ENCODE measurements at places on chromosomes 16 and 17.

- DNase-seq, result no peak
Observed at GRCh38 chr17:40675905-40676304, 10.9 kb upstream of the KRT222 start.

DNA sequence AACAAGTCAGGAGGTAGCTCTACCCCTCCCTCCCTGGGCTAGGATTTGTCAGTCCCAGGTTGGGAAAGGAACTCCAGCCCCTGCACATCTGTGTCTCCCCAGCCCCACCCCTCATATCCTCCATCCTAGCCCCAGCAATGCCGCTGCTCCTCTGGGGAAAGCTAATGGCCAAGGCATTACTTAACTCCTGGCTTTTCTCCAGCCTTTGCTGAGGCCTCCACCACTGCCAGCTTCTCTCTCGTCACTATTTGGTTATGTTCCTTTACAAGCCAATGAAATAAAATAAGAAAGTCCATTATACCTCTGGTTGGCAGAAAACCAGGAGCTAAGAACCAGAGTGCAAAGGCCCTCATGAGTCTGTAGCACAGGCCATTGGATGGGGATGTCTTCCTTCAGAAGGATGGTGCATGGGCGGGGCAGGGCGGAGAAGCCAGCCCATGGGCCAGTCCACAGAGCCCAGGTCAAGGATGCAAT, 171.0 kb downstream of the CCDC182 start:
- no peak for DNase-seq

- no peak for DNase-seq
Observed at GRCh38 chr16:56935201-56935600, 3.3 kb downstream of the HERPUD1 start.

GRCh38 chr17:7745748-7746470, 28.4 kb downstream of the DNAH2 start:
- no peak for DNase-seq

DNA sequence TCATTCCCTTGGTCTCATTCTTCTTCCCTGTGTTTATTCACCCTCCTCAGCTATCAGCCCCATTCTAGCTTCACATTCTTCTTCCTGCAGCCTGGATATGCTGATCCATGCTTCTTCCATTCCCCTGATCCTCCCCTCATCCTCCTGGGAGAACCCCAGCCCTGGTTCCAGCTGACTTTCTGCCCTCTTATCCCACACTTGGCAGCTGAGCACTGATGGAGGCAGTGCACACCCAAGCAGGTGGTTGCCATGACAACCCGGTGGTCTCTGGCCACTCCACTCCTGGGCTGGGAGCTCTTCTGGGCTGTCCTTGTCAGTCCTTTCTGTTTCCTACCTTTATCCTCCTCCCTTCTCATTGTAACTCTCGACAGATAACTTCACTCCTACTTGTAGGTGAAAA, 16.7 kb upstream of the TUBG2 start:
- no peak for DNase-seq

DNA sequence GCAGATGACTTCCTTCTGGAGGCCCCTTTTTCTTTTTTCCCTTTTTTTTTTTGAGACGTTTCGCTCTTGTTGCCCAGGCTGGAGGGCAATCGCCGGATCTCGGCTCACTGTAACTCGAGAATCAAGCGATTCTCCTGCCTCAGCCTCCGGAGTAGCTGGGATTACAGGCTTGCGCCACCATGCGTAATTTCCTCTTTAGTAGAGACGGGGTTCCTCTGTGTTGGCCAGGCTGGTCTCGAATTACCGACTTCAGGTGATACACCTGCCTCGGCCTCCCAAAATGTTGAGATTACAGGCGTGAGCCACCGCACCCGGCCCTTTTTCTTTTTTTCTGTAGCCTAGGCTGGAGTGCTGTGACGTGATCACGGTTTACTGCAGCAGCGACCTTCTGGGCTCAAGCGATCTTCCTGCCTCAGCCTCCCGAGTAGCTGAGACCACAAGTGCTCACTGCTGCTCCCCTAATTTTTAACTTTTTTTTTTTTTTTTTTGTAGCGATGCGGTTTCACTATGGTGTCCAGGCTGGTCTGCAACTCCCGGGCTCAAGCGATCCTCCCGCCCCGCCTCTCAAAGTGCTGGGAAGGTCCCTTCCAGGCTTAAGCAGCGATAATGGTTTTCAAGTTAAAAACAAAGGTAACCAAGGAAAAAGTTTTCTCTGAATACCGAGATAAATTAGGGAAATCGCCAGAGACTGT, 956 bp upstream of the IST1 start:
- peak; percentile 30 for DNase-seq

- no peak for DNase-seq
Observed at GRCh38 chr17:57662041-57662440, 83.1 kb downstream of the CCDC182 start.

DNA sequence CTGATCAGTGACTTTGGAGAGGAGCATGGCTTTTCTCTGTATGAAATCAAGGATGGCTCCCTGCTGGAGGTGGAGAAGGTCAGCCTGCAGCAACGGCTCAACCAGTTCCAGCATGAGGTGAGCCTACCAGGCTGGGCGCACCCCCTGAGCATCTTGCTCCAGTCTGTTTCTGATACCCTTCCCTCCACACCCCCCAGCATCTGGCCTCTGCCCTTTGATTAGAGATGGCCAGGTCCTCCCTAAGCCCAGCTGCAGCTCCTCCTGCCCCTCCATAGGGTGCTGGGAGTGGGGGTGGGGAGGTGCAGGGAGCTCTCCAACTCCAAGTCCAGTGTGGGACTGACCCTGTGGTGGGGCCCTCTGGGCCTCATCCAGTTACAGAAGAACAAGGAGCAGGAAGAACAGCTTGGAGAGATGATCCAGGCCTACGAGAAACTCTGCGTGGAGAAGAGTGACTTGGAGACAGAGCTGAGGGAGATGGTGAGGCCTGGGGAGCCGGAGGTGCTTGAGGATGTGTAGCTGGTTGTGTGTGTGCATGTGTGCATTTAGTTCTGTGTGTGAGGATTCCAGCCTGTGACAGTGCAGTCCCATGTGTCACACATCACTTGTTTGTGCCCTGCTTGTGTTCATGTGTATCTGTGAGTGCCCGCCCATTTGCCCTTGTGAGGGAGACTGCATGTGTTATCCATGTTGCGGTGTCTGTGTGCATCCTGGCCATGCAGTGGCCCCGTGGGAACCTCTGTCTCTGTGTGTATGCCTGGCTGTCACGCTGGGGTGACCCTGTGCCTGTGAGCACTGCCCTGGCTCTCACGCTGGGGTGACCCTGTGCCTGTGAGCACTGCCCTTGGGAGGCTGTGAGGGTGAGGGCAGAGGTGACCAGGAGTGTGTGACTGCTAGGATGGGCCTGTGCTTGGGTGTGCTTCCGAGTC, 3.0 kb downstream of the TBKBP1 start:
- no peak for DNase-seq

DNA sequence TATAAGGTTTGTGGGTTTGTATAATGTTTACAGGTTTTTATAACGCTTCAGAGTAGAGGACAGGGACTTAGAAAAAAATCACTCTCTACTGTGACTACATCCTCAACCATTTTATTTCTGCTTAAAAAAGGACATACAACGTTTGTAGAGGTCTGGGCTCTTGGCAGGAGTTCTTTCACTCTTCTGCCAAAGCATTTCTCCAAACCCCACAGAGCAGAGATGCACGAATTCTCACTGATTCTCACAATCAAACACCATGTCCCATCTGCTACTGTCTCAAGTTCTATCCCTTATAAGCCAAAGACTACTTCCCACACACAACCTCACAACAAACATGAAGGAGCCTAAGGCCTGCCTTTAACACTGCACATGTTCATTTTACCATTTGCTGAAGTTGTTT, 7.0 kb upstream of the ANKFY1 start:
- no peak for DNase-seq

DNA sequence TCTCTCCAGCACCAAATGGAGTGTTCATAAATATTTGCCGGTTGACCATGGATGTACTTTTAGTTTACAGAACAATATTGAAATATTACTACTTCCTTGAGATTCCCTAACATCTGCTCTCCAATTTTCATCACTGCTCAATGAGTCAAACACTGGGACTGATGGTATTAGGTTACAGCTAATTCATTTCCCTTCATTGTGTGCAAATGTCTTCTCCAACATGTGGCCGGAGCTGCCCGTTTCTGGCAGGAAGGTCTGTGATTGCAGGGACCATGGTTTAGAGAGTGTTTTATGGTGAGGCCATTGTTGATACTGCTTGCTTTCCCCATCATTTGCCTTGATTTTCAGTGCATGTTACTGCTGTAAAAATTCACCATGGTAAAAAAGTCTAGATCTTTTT, 209.3 kb downstream of the HS3ST3B1 start:
- no peak for DNase-seq

DNA sequence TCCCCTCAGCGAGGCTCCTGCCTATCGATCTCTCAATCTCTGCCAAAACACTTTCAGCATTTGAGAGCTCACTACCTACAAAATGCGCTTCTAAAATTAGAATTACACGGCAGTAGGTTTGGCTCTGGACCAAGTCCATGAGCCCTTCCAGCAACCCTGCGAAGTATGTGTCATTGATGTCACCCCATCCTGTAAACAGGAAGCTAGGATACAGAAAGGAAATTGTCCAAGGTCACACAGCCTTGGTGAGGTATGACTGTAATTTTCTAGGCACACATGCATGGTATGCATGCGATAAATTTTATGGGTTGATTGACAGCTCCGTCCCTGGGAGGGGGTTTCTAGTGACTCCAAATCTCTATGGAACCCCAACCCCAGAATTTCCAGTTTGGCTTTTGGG, 330.3 kb upstream of the CDH5 start:
- DNase-seq, result no peak

DNA sequence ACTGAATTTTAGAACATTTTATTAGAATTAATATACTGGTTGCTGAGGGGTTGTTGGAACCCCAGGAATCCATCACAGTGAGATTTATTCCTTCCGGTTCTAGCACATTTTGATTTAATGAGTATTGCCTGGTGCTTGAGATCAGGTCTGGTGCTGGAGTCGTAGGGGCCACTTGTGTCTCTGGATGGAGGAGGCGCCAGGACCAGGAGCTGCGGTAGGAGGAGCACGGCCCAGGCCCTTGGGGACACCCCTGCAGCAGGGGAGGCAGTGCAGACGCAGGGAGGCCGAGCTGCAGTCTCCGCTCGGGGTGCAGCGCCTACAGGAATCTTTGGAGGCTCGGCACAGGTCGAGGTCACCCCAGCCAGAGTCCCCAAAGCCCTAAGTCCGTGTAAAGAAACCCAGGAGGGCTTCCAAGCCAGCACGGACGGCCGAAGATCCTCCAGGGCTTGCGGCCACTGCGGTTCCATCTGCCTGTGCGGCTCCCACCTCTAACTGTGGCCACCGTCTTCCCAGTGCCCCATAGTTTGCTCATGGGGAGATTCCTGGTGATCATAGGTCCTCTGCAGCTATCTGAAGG, 66.2 kb upstream of the CREBBP start:
- DNase-seq, result no peak

Data from stimulated activated CD4-positive, alpha-beta T cell treated with anti-CD3 and anti-CD28 coated beads, TNF-alpha, amount 100 ng/mL, for 24 hours (primary cell).